ENCODE measurements at places on chromosomes 11 and 22.
A peak's percentile ranks its signal among the peaks of the same experiment; 100 is the strongest.

GRCh38 chr22:43241138-43241597, 54.2 kb upstream of the TTLL12 start:
- no peak for DNase-seq

GRCh38 chr11:84720706-84721402, 906.3 kb downstream of the DLG2 start:
- DNase-seq: no peak

GRCh38 chr22:41237707-41238569, 2.8 kb downstream of the CHADL start:
- DNase-seq: no peak

DNA sequence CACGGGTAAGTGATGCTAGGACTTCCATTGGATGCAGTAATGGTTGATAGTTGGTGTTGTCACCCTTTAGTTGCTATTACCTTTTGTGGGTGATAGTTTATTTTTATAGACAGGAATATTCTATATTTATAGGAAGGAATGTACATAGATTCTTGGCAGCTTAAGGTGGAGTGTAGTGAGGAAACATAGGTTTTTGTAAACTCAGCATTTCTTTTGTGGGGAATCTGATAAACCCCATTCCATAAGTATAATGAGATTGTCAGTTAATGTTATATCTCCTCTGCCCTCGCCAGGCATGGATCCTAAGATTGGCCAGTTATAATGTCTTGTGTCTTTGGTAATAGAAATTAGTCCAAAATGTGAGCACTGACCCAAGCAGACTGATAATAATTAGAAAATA, 262.7 kb downstream of the JRKL start:
- DNase-seq: no peak

GRCh38 chr22:28927630-28928029, 44.3 kb downstream of the ZNRF3 start:
- no peak for DNase-seq

GRCh38 chr11:111944139-111944538, 7.0 kb downstream of the DIXDC1 start:
- DNase-seq: no peak

DNA sequence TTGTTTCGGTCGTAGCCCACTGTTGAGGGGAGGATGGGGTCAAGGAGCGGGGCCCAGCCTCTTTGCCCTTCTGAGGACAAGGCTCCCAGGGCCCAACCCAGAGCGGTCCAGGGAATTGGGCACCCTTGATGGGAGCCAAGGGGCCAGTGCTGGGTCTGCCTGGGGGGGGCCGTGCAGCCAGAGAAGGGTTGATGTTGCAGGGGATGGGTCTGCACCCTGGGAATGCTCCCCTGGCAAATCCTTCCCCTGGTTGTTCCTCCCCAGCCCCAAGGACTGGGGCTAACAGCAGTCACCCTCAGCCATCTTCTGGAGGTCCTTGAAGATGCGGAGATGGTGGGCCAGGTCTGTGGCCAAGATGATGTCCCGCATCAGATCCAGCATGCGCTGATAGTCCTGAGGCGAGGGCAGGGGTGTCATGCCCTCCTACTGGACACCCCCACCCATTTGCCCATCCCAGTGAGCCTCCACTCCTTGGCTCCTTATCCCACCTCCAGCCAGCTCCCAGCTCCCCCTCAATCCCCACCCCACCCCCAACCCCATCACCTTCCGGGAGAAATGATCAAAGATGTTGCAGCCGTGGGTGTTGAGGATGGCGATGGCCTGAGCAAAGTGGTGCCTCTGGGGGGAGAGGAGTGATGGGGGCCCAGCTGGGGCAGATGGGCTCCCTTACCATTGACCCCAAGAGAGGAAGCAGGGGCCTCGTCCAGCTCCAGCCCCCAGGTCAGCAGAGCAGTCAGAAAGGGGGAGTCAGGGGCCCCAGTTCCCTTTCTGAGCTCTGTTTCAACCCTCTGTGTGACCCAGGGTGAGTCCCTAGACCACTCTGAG, 95.0 kb downstream of the PDE2A start:
- DNase-seq: no peak

- no peak for DNase-seq
Measured at GRCh38 chr11:37849706-37850105, 1251.7 kb upstream of the RAG2 start.

GRCh38 chr11:65506772-65507505, 8.1 kb downstream of the MALAT1 start:
- peak; percentile 94 for DNase-seq

GRCh38 chr11:123338266-123338800, 91.7 kb upstream of the GRAMD1B start:
- no peak for DNase-seq

- no peak for DNase-seq
Measured at GRCh38 chr22:45970705-45971407, 6.1 kb downstream of the WNT7B start.

- no peak for DNase-seq
Measured at GRCh38 chr22:25758316-25758715, 16.3 kb downstream of the MYO18B start.

GRCh38 chr11:57417056-57417455, 9.9 kb downstream of the SLC43A3 start:
- DNase-seq: no peak

- no peak for DNase-seq
Measured at GRCh38 chr11:225734-226453, 10.2 kb downstream of the SIRT3 start.

- no peak for DNase-seq
Measured at GRCh38 chr22:37148742-37149665, 712 bp downstream of the IL2RB start.

DNA sequence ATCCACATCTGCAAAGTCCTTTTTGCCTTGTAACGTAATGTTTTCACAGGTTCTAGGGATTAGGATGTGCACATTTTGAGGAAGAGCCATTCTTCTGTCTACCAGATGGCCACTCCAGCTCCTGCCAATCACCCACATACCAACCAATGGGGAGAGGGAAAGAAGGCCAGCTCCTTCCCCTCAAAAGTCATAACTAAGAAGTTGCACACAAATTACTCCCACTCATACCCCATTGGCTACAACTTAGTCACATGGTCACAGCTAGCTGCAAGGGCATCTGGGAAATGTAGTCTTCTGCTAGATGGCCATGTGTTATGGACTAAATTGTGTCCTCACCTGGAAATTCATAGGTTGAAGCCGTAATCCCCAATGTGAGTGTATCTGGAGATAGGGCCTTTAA, 15.4 kb upstream of the MYOD1 start:
- DNase-seq: no peak

- no peak for DNase-seq
Measured at GRCh38 chr11:10294290-10294953, 403 bp upstream of the SBF2 start.

DNA sequence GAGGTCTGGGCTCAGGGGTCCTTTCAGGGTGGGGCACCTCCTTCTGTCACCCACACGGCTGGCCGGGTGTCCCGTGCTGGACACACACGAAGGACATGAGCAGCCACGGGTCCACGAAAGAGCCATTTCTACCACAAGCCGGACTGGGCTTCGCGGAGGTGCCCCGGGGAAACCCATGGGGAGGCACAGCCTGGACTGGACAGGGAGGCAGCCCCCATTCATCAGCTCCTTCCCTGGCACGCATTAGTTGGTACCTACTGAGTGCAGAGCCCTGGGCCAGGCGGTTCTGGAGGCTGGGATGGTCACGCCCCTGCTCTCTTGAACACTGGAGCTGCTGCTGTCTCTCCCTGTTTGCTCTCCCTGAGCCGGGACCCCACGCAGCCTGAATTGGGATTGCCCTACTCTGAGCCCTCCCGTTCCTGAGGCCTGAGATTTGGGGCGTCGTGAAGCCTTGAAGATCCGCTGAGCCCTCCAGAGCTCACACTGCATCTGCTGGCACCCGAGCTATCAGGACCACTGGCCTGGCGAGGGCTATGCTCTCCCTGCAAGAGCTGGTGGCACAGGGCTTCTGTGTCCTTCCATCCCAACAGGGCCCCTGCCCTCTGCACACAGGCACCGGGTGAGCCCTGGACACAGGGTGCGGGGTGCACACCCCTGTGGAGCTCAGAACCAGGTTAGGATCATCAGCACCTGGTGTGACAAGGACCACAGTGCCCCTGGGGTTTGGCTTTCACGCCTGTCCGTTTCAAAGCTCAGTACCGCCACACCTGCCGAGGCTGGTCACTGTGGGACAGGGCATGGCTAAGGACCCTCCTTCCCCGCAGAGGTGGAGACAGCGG, 84.6 kb downstream of the MYEOV start:
- no peak for DNase-seq

GRCh38 chr11:134139873-134140331, 71.0 kb downstream of the JAM3 start:
- DNase-seq: no peak

- no peak for DNase-seq
Measured at GRCh38 chr11:36273110-36273509, 16.1 kb downstream of the COMMD9 start.

DNA sequence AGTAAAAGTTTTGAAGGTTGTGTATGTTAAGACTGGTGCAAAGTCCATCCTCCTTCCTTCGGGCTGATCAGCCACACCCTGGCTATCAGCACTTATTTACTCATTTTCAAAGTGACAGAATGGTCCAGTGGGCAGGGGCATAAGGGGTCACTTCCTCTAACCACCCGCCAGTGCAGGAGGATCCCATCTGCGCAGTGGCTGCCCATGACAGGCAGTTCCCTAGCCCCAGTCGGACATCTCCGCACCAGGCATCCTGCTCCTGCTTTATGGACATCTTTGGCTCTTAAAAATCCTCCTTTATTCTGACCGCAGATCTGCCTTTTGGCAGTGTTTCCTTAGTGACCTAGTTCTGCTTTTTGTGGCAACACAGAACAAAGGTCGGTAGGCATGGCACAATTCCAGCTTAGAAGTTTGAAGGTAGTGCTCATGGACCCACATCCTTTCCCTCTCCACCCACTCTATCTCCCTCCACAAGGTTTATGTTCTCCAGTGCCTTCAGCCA, 55.9 kb downstream of the BMAL1 start:
- DNase-seq: no peak

GRCh38 chr11:44934110-44934509, 16.6 kb downstream of the TP53I11 start:
- no peak for DNase-seq

GRCh38 chr11:96949464-96949863, 559.7 kb downstream of the JRKL start:
- DNase-seq: no peak

DNA sequence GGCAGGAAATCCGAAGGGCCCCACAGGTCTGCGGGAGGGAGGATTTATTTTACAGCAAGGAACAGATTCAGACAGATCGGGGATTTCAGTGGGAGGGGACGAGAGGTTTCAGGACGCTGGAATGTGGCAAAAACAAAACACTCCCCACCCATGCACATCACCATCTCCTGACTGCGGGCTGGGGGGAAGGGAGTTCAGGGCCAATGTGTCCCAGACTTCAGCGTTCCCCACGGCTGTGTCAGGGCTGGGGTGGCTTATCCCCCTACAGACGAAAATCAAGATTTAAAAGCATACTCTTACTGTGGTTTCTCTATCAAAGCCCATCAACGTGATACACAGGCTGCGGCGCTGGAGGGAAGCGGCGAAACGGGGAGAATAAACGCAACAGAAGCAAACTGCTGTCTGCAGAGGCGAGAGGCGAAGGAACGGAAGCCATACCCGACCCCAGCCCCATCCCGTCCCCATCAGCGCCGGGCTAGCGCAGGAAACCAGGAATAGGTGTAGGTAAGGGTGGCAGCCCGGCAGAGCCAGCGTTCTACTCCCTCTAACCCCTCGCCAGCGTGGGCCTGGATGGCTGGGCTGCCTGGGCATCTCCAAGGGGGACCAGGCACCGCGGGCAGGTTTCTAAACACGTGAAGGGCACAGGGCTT, 2.7 kb downstream of the TENM4 start:
- no peak for DNase-seq

DNA sequence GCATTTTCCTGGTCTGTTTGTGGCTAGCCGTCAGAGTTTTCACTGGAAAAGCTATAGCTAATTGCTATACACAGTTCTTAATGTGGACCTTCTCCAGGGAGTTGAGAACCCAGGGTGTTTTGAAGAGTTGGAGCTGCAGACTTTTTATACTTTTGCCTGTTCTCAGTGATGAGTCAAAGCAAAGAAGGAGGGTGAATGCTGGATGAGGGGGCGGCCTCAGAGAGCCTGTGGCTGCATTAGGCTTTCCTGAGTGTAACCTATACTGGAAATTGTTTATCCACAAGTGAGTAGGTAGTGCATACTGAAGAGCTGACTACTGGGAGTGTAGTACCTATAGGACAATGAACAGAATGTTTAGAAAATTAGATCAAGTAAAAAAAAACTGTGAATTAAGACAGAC, 79.7 kb upstream of the HORMAD2 start:
- DNase-seq: no peak

DNA sequence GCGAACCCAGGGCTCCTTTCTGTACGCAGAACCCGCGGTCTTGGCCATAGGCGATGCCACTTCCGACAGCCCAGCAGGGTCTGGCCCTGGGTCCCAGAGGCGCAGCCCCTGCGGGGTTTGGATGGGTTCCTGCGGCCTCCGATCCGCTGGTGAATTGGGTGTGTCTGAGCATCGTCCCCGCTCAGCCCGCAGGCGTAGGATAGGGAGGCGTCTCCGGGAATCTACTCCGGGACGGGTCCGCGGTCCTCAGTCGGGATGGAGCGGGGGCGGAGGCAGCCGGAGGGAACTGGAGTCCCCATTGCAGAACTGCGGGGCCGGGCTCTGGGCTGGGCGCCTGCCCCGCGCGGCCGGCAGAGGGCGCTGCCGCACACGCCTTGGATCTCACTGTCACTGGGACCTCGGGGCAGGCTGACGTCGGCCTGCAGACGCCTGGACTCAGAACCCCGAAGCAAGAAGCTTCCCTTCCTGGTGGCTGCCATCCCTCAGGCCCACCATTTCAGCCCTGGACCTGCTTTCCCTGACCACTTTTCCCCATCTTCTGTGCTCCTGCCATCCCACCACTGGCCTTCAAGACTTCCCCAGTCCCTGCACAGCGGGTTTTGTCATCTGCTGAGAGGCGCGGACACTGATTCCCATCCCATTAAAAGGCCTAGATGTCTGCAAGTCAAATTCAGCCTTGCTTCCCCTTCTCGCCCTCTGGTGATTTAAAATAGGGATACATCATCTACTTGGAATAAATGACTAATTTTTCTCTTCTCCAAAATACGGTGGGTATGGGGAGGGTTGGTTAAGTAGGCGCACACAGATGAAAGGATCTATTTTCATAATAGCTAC, 38.3 kb upstream of the CREB3L1 start:
- DNase-seq: no peak

DNA sequence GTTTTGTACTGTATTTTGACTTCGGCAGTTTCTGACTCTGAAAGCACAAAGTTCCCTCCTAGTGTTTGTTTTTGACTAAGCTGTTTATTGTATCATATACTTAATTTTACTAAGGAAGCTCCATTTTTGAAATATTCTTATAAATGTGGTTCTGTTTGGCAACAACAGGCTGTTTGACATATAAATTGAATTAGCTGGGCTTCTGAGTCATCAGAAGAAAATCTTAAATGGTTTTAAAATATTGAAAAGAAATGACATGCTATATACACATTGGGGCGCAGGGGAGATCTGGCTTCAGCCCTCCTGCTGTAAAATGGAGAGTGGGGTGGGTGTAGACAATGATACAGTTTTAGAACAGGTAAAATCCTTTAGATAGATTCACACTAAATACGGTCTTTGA, 38.6 kb downstream of the SHISA8 start:
- no peak for DNase-seq
